ENCODE measurements at places on chromosomes 6 and 20. TPM values are rescaled to one million over a fixed set of nuclear protein-coding genes. Genes with fewer than 3 reads are reported as not detected.

AKAP12 gene
- polyA plus RNA-seq = not detected

CNR1 gene
- polyA plus RNA-seq = 2.5 TPM

BPI gene
- polyA plus RNA-seq = not detected

MOXD1 gene
- 9.0 TPM for polyA plus RNA-seq

TENT5A gene
- polyA plus RNA-seq = 4.2 TPM

SMOC2 gene
- polyA plus RNA-seq = not detected

TDRD6 gene
- not detected for polyA plus RNA-seq

PDE10A gene
- not detected for polyA plus RNA-seq

SLC32A1 gene
- polyA plus RNA-seq = not detected

GFOD1 gene
- polyA plus RNA-seq = 10.9 TPM

CCN2 gene
- polyA plus RNA-seq = not detected

RNF182 gene
- not detected for polyA plus RNA-seq

CLPSL1 gene
- not detected for polyA plus RNA-seq

SLC29A1 gene
- 5.4 TPM for polyA plus RNA-seq

TFAP2A gene
- not detected for polyA plus RNA-seq

PDE7B gene
- 0.49 TPM for polyA plus RNA-seq

MOCS1 gene
- 0.19 TPM for polyA plus RNA-seq

IP6K3 gene
- polyA plus RNA-seq = not detected

MCUR1 gene
- 18.0 TPM for polyA plus RNA-seq

LZTS3 gene
- 0.45 TPM for polyA plus RNA-seq

BPIFB1 gene
- polyA plus RNA-seq = not detected

FAM209A gene
- not detected for polyA plus RNA-seq

DIDO1 gene
- 42.8 TPM for polyA plus RNA-seq

HS3ST5 gene
- not detected for polyA plus RNA-seq

MTHFD1L gene
- polyA plus RNA-seq = 1.9 TPM

SRMS gene
- 0.43 TPM for polyA plus RNA-seq

KCNG1 gene
- polyA plus RNA-seq = 3.3 TPM

PTCRA gene
- polyA plus RNA-seq = 1.0 TPM

PHACTR1 gene
- polyA plus RNA-seq = 12.8 TPM

NKX2-4 gene
- polyA plus RNA-seq = not detected

LY6G6D gene
- not detected for polyA plus RNA-seq

EPPIN gene
- not detected for polyA plus RNA-seq

RIMS1 gene
- polyA plus RNA-seq = not detected

SALL4 gene
- polyA plus RNA-seq = not detected

AGER gene
- 0.58 TPM for polyA plus RNA-seq
